ENCODE measurements at places on chromosomes 13 and 19.

DNA sequence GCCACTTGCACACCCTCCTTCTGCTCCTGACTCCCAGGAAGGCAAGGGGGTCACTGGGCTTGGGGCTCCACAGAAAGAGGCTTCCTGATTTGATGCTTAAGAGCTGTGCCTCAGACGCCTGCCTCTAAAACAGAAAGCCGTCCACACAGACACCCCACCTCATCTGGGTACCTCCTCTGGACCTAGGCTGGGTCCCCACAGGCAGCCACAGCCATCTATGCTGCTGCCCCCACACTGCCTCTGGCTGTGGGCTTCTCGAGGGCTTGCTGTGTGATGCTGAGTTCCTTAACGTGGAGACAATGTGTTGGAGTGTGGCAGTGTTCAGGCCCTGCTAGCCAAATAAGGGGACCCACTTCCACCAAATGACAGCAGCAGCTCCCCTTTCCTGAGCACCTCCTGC is 8.5 kb upstream of the ZSCAN22 start:
- no peak for DNase-seq

GRCh38 chr19:58395220-58395978 is at the start of gene RNF225:
Gene RNF225 (plus strand): TSS chr19:58395656. CDS start chr19:58396090, 434 bp downstream.
- DNase-seq = no peak

- no peak for DNase-seq
Observed at GRCh38 chr13:99231721-99232120, 26.5 kb downstream of the GPR18 start.

GRCh38 chr13:25423831-25424230 is 52.1 kb downstream of the ATP8A2 start:
- DNase-seq = no peak

GRCh38 chr13:85170372-85170771 is 628.8 kb downstream of the SLITRK6 start:
- DNase-seq = no peak

DNA sequence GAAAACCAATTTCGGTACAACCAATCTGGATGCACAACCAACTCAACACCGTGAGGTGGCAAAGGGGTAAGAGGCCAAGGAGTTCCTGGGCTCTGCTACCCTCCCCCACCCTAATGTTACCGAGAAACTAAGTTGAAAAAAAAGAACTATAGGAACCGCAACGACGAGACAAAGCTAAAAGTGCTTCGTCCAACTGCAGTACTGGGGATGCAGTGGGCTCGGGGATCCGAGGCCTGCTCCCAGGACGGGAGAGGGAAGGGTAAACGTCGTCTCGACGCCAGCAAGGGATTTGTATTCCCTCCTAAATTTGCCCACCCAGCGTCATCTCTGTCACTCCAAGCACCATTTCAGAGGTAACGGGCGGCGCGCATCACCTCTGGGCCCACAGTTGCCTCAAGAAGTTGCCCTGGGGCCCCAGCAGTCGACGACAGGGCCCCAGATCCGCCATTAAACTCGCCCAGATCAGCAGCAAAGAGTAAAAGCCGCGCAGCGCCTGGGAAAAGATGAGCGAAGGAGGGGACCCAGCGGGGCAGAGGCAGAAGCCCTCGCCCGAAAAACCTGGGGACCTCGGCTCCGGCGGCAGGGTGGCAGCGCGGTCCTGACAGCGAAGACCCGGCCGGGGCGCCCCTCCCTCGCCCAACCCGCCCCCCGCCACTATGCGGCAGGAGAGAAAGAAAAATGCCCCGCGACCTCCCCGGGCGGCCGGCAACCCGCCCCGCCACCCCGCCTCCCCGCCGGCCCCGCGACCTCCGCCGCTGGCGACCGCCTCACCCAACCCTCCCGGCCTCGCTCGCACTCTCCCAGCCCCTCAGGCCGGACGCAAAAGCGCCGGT is 752 bp downstream of the ZMYM5 start:
- DNase-seq = no peak

DNA sequence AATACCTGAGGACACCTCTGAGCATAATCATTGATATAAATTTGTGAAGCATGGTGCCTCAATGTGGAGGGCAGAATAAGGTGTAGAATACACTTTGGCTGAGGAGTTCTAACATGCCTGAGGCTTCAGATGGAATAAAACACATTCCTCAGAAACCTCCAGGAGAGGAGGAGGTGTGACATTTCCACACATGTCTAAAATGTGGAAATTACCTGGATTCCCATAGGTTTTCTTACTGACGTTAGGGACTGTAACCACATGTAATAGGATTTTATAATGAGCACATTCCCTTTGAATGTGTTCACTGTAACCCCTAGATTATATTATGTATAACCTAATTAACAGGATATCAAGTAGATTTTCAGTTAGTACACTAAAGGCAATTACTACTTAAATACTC is 226.1 kb downstream of the TDRD3 start:
- DNase-seq = no peak

All from GM12864 (cell line).